ENCODE measurements at places on chromosomes 5 and 9. TPM values are rescaled to one million over a fixed set of nuclear protein-coding genes. Genes with fewer than 3 reads are reported as not detected.

AGXT2 gene
- total RNA-seq: not detected

BDP1 gene
- total RNA-seq: 10.6 TPM

BRIX1 gene
- total RNA-seq: 56.7 TPM

ADAMTS6 gene
- 0.12 TPM for total RNA-seq

GADD45G gene
- total RNA-seq: 0.33 TPM

LTC4S gene
- not detected for total RNA-seq

CDHR2 gene
- total RNA-seq: 0.08 TPM

DPYSL3 gene
- 17.0 TPM for total RNA-seq

FRRS1L gene
- total RNA-seq: 0.37 TPM

INSYN2B gene
- 1.1 TPM for total RNA-seq

CD72 gene
- total RNA-seq: 0.08 TPM

PCDHGC4 gene
- total RNA-seq: not detected

PCDHGA1 gene
- total RNA-seq: 0.34 TPM

BTNL3 gene
- not detected for total RNA-seq

EDIL3 gene
- total RNA-seq: 0.15 TPM

EGFL7 gene
- total RNA-seq: 39.5 TPM

IL13 gene
- not detected for total RNA-seq

SLC9A3 gene
- total RNA-seq: 2.4 TPM

C5orf63 gene
- 3.7 TPM for total RNA-seq

TLN1 gene
- total RNA-seq: 117 TPM

CKMT2 gene
- total RNA-seq: not detected

MEIKIN gene
- total RNA-seq: not detected

ECSCR gene
- not detected for total RNA-seq

ATP10B gene
- total RNA-seq: not detected

NR2F1 gene
- 5.0 TPM for total RNA-seq
